ENCODE measurements at places on chromosomes 16 and 17. TPM values are rescaled to one million over a fixed set of nuclear protein-coding genes. Genes with fewer than 3 reads are reported as not detected.

CBX2 gene
- 4.2 TPM for total RNA-seq

GRCh38 chr17:512926-513325 is 160.3 kb upstream of the RPH3AL start:
- DNase-seq, result no peak

C16orf89 gene
- 6.1 TPM for total RNA-seq

GRCh38 chr17:76716839-76717215 is 6.1 kb upstream of the MXRA7 start:
- DNase-seq, result peak; percentile 34

CDRT15L2 gene
- total RNA-seq, result not detected

DNA sequence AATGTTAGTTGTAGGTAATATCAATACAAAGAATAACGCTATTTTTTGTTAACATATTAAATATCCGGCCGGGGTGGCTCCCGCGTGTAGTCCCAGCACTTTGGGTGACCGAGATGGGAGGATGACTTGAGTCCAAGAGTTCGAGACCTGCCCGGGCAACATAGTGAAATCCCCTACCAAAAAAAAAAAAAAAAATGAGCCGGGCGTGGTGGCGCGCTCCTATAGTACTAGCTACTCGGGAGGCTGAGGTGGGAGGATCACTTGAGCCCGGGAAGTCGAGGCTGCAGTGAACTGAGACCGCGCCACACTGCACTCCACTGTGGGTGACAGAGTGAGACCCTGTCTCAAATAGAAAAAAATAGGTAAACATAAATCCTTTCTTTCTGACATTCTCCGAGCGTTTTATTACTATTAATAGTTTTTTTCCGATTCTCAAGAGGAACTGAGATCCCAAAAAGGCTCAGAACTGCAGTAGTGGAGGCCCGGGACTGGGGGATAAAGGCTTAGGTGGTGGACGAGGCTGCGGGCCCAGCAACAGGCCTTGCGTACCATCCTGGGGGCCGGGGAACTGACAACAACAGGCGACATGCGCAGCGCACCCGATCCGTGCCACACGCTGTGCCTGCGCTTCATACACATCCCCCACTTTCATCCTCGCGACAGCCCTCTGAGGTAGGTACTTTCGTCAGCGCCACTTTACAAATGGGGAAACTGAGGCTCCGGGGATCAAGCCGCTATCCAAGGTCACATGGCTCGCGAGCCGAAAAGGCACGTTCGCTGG is 919 bp downstream of the N4BP1 start:
- DNase-seq, result peak; percentile 62
